GM13976 (cell line): ENCODE measurements at places on chromosomes 12 and 14.
A peak's percentile ranks its signal among the peaks of the same experiment; 100 is the strongest.

GRCh38 chr14:76784266-76784874, 23.1 kb downstream of the VASH1 start:
- no peak for DNase-seq

GRCh38 chr14:94761348-94761996, 8.4 kb downstream of the GSC start:
- no peak for DNase-seq

DNA sequence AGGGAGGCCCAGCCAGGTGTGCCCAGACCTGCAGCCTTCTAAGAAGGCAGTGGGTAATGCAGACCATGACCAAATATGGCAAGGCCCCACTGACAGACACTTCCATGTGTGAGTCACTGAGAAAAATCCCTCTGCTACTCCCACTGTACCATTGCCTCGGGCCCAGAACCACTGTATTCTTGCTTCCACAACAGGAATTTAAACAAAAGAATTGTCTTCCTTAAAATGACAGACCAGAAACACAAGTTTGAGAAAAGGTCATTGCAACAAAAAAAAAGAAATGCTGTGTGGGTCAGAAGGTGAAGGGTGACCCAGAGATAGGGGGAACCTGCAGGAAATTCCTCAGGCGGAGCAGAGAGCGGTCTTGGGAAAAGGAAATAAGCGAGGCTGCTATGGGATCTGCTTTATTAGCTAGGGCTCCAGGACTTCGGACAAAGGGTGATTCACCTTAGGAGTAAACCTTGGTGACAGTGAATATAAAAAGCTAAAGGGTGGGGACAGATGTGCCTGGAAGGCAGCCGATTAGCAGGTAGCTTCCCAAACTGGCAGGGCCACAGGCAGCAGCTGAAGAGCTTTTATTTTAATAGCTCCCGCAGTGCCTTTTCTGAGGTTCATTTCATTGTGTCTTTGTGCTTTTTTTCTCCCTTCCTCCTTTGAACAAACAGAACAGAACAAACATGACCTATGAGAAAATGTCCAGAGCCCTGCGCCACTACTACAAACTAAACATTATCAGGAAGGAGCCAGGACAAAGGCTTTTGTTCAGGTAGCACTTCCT, 185.3 kb upstream of the BCL2L14 start:
- DNase-seq: no peak

DNA sequence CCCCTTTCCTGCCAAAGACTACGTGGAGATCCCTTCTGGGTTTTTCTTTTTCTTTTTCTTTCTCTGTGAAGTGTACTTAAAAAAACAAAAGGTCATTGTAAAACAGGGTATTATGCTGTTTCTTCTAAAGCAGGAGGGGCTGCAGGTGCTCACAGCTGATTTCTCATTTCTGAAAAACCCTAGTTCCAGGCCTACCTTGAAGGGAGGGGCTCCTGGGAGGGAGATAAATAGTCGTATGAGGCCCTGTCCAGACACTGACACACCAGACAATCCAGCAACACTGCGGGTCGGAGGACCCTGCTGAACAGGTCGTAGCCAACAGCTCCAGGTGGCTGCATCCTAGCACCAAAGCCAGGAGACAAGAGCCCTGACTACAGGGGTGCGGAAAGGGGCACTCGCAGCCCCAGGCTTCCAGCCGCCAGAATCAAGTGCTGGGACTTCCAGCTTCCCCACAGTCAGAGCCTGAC, 41.1 kb downstream of the PSMA6 start:
- DNase-seq: no peak

GRCh38 chr14:91218014-91218413, 26.5 kb downstream of the GPR68 start:
- no peak for DNase-seq

DNA sequence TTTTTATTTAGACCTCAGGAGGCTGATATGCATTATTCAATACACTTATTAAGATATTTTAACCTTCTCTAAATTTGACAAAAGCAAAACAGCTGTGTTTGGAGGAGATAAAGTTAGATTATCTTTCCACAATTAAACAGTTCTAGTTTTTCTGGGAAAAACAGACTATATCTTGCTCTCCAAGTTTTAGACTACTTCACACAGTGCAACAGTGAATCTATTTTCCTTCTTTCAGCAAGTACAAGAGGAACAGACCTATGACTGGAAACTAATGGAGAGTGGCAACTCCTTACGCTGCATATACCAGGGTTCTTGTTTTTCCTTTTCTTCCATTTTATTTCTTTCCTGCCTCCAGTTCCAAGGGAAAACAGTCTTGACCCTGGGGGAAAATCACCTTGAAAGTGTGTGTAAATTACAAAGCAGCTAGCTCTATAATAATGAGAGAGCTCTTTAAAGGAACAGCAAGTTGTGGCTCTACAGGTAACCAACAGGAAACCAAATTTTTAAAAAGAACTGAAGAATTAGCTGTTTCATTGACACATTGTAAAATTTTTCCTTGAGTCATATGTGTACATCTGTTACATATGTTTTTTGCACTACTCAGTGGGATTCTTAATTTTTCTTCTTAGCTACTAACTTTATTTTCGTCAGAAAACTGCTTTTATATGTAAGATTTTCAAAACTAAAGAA, 27.4 kb downstream of the DNM1L start:
- DNase-seq: no peak

DNA sequence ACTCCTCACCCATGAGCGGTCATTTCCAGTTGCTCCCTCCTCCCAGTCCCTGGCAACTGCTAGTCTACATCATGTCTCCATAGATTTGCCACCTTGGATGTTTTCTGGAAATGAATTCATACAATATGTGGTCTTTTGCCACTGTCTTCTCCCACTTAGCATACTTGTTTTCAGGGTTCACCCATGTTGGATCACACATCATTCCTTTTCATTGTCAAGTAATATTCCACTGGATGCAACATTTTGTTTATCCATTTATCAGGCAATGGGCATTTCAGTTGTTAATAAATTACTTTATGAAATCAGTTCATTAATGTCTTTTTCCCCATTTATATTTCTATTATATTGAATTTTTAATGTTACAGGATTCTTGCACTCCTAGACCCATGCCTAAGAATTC, 64.3 kb downstream of the EML1 start:
- no peak for DNase-seq

DNA sequence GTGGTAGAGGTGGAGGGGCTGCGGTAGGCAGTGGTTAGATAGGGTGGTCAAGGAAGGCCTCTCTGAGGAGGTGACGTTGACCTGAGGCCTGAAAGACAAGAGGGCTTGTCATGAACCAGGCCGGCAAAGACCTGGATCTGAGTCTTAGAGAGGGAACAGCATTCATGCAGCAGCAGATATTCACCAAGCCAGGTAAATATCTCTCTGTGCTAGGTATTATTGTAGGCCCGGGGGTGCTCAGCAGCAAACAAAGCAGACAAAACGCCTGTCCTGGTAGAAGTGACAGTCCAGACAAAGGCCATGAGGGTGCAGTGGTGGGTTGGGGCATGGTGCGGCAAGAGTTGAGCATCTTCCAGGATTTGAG, 117.6 kb downstream of the PTPN11 start:
- no peak for DNase-seq

DNA sequence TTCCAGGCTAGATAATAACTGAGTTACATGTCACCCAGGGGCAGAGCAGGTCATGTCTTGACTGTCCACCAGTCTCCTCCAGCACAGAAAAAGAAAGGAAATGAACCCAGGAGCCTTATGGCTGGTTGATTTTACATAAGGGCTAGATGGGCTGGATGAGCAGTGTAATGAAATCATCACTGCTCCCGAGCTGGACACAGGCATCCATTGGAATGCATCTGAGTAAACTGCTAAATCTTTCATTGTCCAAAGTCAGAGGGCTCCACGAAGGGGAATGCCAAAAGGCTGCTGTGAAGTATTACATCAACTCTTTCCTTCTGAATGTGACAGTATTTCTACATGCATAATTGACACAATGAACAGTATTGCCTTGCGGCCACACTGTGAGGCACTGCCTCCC, 30.1 kb upstream of the TSPAN11 start:
- DNase-seq: no peak

- peak; percentile 15 for DNase-seq
These were observed 8.9 kb upstream of the MYRFL start for GRCh38 chr12:69816082-69816481.

DNA sequence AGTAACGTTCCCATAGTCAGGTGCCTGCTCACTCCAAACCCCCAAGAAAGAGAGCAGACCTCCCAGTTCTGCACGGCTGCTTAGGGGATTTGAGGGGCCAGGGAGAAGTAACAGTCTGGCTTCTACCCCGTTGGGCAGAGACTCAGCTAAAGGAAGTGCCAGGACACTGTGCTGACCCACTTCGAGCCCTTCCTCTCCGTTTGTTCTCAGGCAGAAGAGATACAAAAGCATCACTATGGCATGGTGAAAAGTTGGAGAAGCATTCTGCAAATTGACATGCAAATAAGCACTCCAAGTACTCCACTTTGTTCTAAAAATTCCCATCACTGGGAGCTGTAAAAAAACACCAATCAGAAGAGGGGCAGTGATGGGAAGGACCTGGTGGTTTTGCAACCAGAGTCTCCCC, 239.1 kb downstream of the EGLN3 start:
- DNase-seq: no peak

- DNase-seq: no peak
These were observed 14.0 kb upstream of the HPD start for GRCh38 chr12:121872546-121873215.

GRCh38 chr14:90645842-90646443, 170.3 kb downstream of the TTC7B start:
- no peak for DNase-seq

GRCh38 chr14:77457115-77457521, 283 bp downstream of the VIPAS39 start:
- DNase-seq: no peak

DNA sequence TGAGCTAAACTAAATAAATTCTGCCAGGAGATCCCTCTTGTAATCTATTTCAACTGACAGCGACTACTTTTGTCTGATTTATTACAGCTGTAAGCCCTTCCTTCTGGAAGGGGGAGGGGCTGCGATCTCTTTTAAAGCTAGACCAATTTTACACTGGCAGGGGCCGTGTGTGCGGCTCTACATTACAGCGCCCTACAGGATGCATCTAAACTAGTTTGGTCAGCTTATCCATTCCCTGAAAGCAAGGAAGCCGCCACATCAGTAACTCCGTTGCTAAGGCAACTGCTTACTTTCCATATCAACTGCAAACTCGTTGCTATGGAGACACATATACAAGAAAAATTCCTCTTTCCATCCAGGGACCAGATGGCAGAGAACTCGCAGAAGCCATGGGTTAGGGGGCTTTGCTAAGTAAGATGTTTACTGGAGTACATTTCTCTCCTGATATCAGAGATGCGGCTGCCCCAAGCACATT, 17.4 kb downstream of the FOXN3 start:
- no peak for DNase-seq

GRCh38 chr12:20109676-20110075, 258.7 kb upstream of the PDE3A start:
- no peak for DNase-seq

GRCh38 chr12:23559268-23559753, 390.2 kb downstream of the SOX5 start:
- DNase-seq: no peak

GRCh38 chr14:94193776-94194175, 19.7 kb downstream of the PPP4R4 start:
- no peak for DNase-seq

DNA sequence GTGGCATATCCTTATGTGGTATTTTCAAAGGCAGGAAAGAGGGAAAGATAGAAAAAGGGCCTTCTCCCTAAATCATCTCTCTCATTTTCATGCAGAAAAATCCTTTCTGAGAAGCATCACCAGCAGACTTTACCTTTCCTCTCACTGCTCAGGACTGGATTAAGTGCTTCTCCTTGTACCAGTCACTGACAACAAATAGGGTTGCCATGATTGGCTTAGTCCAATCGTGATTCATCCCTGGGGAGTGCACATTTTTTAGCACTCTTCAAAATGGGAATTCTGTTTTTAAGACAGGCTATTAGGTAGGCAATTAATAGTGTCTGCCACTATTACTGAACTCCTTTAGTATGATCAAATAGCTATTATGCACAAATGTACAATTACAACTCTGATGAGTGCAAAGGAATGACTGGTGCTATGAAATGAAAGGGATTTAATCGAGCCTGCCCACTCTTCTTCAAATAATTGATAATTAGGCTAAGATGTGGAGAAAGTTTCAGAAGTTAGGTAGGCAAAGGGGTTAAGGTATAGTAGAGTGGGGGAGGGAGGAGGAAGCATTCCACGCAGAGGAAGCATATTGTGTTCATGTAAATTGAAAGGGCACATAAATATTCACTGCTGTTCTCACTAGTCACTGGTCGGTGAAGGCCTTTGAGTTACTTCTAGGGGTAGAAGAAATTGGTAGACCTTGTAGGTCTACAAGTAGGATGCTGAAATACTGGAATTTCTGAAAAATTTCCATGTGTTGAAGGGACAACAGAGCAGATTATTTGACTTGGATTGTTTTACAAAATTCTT, 84.0 kb downstream of the MSRB3 start:
- no peak for DNase-seq

DNA sequence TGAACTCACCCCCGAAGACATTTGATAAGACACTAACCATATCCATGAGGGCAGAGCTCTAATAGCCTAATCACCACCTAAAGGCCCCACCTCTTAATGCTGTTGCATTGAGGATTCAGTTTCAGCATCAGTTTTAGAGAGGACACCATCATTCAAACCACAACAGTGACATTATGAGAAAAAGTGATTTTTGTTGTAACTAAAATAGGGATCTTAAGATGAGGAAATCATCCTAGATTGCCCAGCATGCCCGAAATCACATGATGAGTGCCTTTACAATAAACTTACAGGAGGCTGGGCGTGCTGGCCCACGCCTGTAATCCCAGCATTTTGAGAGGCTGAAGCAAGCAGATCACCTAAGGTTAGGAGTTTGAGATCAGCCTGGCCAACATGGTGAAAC, 9.7 kb upstream of the GLT1D1 start:
- no peak for DNase-seq

DNA sequence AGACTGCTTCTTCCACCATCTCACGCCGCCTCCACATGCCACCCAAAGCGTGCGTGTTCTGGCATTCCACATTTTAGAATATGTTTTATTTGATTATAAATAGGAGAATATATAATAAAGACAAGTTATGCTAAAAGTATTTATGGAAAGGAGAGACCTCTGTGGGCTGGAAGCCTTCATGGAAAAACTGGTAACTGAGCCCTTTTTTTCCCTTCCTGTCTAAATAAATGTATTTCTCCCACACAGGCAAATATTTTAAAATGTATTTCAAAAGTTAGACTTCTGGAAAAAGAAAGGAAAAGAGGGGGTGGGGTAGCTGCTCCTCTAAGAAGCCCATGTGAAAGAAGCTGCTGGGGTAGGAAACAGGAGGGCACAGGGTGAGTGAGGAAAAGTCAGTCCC, 16.1 kb upstream of the NR4A1 start:
- DNase-seq: no peak

- no peak for DNase-seq
These were observed 82.3 kb downstream of the SLC38A4 start for GRCh38 chr12:46743456-46743855.

DNA sequence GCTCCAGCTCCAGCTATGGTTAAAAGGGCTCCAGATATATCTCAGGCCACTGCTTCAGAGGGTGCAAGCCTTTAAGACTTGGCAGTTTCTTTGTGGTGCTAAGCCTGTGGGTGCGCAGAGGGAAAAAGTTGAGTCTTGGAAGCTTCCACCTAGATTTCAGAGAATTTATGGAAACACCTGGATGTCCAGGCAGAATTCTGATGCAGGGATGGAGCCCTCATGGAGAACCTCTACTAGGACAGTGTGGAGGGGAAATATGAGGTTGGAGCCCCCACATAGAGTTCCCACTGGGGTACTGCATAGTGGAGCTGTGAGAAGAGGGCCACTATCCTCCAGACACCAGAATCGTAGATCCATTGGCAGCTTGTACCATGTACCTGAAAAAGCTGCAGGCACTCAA, 69.9 kb downstream of the SDR9C7 start:
- no peak for DNase-seq

GRCh38 chr12:56921346-56921745, 12.9 kb downstream of the SDR9C7 start:
- DNase-seq: no peak
